HepG2 (cell line): ENCODE measurements at places on chromosomes 16 and 17. TPM values are rescaled to one million over a fixed set of nuclear protein-coding genes. Genes with fewer than 3 reads are reported as not detected.
A peak's percentile ranks its signal among the peaks of the same experiment; 100 is the strongest.

- DNase-seq: peak; percentile 60
Observed at GRCh38 chr17:82117139-82118090, 19.4 kb upstream of the FASN start.

DNA sequence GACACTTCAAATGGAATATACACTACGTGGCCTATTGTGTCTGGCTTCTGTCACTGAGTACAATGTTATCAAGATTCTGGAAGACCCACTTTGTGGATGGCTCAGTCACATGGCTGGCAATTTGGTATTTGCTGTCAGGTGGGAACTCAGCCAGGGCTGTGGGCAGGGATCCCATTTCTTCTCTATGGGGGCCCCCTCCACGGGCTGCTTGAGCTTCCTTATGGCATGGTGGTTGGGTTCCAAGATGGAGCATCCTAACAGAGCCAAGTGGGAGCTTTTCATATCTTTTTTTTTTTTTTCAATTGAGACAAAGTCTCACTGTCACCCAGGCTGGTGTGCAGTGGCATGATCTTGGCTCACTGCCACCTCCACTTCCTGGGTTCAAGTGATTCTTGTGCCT lies 18.0 kb upstream of the CEP20 start:
- DNase-seq: no peak

GRCh38 chr16:87114832-87115231 lies 202.4 kb downstream of the C16orf95 start:
- no peak for DNase-seq

ITGAD gene
- total RNA-seq: not detected in 2 replicates

LDHD gene
- total RNA-seq: 9.1 and 9.3 TPM in 2 replicates

MMP2 gene
- total RNA-seq: 0.29 and 0.31 TPM in 2 replicates
